ENCODE measurements at places on chromosomes 6 and 20. TPM values are rescaled to one million over a fixed set of nuclear protein-coding genes. Genes with fewer than 3 reads are reported as not detected.

Gene SPATS1
- 3.3 TPM for total RNA-seq

Gene LHFPL5
- not detected for total RNA-seq

Gene PLN
- 8.0 TPM for total RNA-seq

Gene IMPG1
- not detected for total RNA-seq

DNA sequence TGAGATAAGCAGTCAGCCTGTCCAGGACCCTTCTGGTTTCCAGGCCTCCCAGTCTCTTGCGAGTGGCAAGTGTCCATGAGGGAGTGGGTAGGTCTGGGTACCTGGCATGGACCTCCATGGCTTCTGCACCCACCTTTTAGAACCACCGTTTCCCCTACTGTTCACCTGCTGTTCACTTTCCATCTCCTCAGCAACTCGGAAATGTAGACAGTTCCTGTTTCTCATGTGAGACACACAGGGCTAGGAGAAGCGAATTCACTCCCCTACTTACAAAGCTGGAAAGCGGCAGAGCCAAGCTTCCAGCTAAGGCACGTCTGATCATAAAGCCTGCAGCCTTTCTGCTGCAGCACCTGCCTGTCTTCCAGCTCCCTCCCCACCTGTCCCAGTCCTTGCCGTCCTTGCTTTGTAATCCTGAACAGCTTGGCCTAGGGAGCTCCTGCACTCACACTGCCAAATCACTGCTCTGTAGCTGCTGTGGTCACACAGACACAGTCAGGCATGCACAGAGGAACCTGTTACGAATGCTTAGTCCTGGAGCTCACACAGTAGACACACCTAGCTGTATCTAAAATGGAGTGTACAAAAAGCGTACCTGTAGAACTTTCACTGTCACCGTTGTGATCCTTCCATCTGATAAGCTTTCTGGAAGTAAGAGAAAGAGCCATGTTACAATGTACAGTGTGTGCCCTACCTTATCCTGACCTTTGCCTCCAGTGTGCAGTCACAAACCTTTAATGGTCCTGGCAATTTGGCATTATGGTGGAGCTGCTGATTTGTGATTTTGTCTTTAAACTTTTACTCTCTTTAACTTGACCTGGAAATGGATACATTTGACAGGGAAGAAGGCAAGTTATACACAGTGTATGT is 294.1 kb downstream of the NRN1 start:
- no peak overlapping the region for H3K27ac ChIP-seq
- DNase-seq: no peak
- H3K4me1 ChIP-seq: no peaks in the 10 kb centered on the region

DNA sequence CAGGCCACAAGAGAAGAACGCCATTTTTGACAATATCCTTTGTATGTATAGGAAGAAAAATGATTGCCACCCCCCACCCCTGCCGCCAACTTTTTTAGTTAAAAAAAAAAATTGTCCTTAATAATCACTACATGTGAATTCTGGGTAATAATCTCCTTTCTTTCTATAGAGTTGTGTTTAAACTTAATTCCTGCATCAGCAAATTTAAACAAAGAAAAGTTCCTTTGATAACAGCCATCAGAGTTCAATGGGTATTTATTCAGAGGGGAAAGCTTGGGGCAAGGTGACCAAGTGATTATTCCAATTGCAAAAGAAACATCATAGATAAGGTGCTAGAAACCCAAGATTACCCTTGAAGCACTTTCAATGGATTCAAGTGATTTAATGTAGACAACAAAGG is 47.0 kb downstream of the GCLC start:
- H3K27me3 ChIP-seq: no peaks in the 10 kb centered on the region
- peaks cover 10% of the 10 kb centered on the region for H3K36me3 ChIP-seq
- DNase-seq: no peak
- H3K4me1 ChIP-seq: peaks cover 19% of the 10 kb centered on the region

DNA sequence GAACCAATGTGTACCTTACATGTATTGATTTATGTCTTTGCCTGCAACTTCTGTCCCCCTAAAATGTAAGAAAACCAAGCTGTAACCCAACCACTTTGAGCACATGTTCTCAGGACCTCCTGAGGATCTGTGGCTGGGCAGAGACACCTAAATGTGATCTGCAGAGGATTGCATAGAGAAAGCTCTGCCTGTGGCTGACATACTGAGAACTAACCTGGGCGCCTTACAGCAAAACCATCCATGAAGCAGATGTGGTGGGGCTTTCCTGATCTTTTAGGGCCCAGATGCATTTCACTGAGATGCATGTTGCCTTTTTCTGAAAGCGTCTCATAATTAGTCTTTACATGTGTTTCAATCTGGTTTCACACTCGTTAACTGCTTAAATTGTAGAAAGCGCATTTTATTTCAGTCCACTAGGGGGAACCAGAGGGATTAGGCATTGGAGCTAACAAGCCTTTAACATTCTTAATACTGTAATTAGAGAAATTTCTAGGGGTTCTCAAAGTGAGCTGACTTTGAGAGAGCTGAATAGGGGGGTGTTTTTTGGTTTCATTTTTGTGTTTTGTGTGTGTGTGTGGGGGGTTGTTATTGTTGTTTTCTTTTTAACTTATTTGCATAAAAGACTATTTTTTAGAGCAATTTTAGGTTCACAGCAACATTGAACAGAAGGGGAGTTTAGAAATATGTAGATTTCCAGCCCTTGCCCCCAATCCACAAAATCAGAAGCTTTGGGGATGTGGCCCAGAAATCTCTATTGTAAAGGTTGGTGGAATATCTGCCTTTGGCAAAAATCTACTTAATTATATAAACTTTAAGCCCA is 50.9 kb upstream of the FAM184A start:
- no peaks in the 10 kb centered on the region for H3K36me3 ChIP-seq
- H3K4me1 ChIP-seq: no peaks in the 10 kb centered on the region
- H3K4me3 ChIP-seq: no peak overlapping the region
- H3K27me3 ChIP-seq: no peaks in the 10 kb centered on the region
- peak; percentile 89 for DNase-seq

Measured in lung (tissue), 17 donors.